NCI-H1092 (cell line): ENCODE measurements at places on chromosomes 3 and 15.

GRCh38 chr3:69174871-69175737 is 52.7 kb upstream of the LMOD3 start:
- DNase-seq, result no peak

DNA sequence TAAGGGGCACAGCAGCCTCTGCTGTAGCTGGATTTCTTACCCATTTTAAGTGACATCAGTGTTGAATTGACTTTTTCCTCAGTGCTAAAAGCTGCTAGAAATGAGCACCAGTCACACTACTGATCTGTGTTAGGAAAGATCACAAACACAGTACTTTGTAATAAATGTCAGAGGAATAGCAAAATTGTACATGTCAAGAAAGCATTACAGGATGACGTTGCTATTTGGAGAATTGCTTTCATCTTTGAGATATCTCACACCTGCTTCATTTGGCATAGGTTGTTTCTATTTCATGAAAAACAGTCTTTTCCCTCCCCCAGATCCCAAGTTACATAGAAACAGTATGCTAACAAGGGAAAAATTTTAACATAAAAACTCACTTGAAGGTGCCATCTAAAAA is 77.8 kb downstream of the SLC25A26 start:
- DNase-seq, result no peak

DNA sequence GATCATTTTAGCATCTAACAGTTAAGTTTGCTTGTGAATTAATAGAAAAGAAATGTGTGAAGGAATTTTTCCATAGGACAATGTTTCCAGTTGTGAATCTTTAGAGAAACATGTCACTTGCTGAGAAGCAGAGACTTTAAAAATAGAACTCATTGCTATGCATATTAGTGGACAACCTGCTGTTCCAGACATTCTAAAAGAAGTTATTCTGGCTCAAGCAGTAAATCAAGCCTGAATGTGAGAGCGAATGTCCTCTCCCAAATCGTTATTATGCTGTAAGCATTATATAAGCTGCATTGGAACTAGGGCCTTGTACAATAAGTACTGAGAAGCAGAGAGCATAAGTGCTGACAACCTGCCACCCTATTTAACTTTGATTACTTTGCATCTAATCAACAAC is 990.9 kb downstream of the PLOD2 start:
- DNase-seq, result no peak

DNA sequence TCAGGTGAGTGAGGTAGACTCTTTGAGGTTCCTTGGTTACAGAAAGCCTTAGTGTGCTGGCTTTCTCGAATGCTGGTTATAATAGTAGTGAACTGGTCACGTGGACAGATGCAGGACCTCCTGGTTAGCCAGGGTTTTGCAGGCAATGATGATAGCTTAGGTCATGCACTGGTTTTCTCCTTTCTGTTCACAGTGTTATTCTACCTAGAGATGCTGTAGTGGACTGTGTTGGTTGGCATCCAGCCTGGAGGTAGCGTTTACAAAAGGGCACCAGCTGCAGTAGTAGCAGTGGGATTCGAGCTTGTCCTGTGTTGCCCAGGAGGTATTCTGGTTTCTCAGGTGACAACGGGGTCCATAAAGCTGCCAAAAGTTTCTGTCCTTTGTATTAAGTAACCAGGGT is 27.0 kb downstream of the PCCB start:
- peak; percentile 3 for DNase-seq

GRCh38 chr15:74653426-74654102 is 37.9 kb downstream of the CLK3 start:
- DNase-seq, result no peak

GRCh38 chr3:48784426-48785120 is 63.1 kb downstream of the PRKAR2A start:
- DNase-seq, result no peak

GRCh38 chr3:33749546-33750210 is 31.6 kb upstream of the CLASP2 start:
- no peak for DNase-seq
